ENCODE measurements at places on chromosomes 2 and 18.

- no peak for DNase-seq
Observed at GRCh38 chr2:191831410-191831994, 15.4 kb downstream of the CAVIN2 start.

DNA sequence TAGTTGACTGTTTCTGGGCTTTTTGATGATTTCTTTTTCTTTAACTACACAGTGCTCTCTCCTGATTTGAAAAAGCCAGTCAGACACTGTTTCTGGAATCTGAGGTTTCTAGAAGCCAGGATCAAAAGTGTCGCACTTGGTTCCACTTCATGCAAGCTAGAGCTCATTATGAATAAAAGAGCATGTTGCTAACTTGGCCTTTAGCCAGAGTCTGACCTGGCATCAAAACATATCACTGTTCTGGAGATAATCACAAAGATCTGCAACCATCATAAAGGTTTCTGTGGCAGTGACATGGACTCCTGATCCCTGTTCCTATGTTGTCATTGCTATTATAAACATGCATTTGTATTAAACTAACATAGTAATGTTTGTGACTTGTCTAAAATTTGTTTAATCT lies 76.1 kb upstream of the MAPRE2 start:
- DNase-seq: no peak

GRCh38 chr2:133303150-133303549 lies 265.1 kb downstream of the NCKAP5 start:
- DNase-seq: no peak

- DNase-seq: no peak
Observed at GRCh38 chr2:121955426-121955825, 200.0 kb downstream of the TSN start.

DNA sequence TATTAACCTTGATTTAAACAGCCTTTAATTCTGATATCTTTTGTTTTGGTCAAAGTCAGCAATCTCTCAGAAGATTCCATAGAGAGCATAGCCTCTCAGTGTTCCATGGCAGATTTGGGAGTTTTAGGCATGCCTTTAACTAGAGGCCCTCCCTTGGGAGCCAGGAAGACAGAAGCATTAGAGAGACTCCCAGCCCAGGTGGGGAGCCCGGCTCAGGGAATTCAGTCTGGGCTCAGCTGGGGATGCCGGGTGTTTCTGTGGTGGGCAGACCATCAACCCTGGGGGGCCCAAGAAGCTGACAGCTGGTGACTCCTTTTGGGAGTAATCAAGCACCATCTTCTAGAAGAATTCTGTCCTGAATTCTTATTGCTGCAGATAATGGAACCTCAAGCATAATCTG lies 99.7 kb upstream of the CELF4 start:
- no peak for DNase-seq

- no peak for DNase-seq
Observed at GRCh38 chr2:147425437-147426029, 419.3 kb upstream of the ACVR2A start.

GRCh38 chr18:37565977-37566478 lies 430 bp upstream of the CELF4 start:
- peak; percentile 43 for DNase-seq
